Stimulated activated CD8-positive, alpha-beta memory T cell treated with anti-CD3 and anti-CD28 coated beads, Interleukin-12 subunit alpha, Interleukin-12 subunit beta, amount 100 ng/mL, for 1 hour (primary cell): ENCODE measurements at places on chromosomes 6 and 20.

- DNase-seq: no peak
These were observed 1378.6 kb upstream of the DEFB115 start for GRCh38 chr20:29878777-29879442.

DNA sequence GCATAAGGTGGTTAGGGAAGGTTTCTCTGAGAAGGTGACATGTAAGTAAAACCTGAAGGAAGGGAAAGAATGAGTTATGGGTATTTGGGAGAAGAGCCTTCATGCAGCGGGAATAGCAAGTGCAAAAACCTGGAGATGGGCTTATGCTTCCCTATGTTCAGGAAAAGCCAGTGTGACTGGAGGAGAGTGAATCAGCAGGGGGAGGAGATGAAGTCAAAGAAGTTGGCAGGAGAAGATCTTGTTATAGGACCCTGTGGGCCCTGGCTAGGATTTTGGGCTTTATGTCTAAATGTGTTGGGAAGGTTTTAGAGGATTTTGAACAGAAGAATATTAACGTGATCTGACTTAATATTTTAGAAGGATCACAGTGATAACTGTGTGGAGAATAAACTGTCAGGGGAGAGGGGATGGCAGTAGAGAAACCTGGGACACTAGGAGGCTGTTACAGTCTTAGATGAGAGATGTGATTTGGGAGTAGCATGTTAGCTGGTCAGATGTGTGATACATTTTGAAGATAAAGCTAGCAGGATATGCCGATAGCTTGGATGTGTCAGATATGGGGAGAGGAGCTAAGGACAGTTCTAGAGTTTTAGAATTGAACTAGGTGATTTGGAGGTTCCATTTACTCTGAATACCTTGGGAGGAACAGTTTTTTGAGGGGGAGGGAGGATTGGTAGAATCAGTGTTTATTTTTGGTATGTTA lies 41.0 kb downstream of the PHF3 start:
- no peak for DNase-seq

DNA sequence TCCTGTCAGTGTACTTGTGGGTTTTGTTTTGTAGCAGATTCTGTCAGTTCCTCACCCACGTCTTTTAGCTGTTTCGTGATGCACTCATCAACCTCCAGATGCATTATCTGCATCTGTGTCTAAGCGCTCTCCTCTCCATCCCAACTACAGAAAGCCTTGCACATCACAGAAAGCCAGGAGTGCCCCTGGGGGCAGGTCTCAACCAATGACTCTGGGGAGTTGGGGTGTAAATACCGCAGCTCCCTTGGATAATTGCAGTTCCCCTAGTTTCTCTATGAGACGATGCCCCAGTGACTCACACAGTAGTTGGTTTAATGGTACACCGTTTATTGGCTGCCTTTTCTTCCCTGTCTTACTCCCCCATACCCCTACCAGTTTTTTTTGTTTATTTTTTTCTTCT lies 158.1 kb downstream of the SOX4 start:
- DNase-seq: no peak

DNA sequence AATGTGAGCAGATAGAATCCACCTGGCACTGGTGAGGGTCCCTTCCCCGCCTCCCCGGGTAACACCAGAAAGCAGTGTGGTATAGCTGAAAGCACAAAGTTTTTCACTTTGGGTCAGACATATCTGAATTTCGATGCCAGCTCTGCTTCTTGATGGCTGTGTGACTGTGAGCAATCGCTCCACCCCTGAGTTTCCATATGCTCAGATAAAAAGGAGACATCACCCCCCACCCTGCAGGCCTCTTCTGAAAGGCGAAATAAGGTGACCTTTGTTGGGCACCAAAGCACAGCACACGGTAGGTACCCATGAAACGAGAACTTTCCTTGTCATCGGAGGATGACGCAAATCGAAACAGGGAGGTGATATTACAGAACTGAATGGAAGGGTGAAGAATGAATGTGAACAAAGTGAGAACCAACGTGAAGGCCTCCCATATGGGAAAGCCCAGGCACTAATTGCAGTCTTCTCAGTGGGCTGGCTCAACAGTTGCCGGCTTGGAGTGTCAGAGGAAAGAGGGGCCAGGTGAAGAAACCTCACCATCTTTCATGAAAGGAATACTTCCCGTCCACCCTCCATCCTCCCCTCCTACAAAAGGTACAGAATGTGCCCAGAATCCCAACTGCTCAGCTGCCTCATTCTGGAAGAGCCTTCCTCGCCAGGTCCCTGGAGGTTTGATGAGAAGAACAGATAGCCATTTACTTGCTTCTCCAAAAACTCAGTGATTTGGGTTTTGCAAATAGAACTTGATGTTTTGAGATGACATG lies 61.8 kb downstream of the NFATC2 start:
- no peak for DNase-seq

DNA sequence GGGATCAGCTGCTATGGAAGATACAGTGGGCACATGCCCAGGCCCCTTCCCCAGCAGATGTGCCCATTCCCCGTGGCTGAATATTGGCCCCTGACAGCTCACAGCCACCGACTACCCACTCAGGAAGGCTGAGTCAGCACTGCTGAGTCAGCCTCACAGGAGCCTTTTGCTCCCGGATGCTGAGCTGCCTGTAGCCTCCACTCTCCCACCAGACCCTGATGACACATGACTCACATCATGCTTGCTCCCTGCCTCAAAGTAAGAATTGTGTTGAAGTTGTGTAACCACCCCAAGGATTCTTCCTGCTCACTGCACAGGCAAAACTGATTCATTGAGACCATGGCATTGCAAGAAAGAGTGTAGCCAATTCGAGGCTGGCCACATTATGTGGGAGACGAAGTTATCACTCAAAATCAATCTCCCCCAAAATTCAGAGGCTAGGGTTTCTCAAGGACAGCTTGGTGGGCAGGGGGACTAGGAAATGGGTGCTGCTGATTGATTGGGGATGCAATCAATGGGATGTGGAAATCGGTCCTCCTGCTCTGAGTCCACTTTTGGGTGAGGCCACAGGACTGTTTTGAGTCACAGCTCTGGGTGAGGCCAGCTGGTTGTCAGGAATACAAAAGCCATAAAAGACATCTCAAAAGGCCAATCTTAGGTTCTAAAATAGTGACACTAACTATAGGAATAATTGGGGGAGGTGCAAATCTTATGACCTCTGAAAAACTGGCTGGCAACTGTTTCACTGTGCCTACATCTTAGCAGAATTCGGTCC lies 556.6 kb upstream of the CDH4 start:
- DNase-seq: no peak

DNA sequence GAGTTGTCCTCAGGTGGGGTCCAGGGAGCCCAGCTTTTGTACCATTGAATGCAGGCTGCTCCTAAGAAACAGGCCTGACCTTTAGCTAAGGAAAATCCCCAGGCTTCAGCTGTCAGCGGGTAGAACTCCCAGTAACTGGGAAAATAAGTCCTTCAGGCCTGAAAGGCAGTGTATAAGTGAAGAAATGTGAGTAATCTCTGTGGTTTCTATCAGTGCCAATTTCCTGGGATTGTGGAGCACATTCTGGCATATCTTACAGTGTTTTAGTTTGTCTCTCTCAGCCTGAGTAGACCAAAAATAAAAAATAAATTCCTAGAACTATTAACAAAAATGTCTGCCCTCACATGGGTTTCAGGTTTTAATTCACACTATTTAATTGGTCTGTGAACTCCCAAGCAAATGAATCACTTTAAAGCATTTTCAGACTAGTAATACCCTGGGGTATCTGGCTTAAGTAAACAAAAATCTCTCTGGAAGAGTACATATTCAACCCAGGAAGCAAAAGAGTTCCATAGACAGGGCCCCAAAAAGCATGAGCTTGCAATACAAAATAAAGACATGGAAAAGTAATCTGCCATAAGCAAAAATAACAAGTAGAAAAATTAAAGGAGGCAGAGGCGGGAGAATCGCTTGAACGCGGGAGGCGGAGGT lies 566.2 kb upstream of the NOX3 start:
- DNase-seq: no peak

GRCh38 chr6:150030611-150031010 lies 5.3 kb upstream of the RAET1L start:
- DNase-seq: no peak

DNA sequence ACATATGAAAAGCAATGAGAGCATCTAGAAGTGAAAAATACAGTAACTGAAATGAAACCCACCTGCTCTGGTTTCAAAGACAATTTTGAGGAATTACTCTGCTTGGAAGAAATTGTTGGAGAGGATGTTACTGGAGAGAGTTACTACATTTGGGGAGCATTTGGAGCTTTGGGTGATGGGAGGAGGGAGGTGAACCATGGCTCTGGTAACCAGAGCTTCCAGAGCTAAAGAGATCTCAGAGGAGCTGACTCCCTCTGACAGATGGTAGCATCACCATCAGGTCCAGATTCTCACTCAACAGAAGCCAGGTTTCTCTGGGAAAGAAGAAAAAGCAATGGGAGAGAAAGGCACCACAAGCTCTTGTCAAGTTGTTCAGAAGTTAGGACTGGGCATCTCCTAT lies 42.2 kb upstream of the SMAP1 start:
- DNase-seq: no peak

DNA sequence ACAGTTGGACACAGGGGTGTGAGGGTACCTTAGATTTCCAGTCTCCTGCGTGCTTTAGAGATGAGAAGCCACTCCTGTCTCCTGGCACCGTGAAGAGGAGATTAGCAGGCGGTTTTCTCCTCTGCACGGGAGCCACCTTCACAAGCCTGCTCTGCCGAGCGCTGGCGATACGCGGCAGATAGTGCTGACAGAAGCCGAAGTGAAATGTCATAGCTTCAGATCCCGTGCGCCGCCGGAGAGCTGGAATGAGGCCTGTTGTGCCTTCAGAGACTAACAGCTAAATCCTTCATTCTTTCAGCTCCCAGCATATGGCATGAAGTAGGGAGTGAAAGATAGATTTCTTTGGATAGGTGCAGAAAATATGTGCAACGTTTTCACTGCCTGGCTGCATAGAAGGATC lies 371.0 kb downstream of the TAF4 start:
- DNase-seq: no peak

DNA sequence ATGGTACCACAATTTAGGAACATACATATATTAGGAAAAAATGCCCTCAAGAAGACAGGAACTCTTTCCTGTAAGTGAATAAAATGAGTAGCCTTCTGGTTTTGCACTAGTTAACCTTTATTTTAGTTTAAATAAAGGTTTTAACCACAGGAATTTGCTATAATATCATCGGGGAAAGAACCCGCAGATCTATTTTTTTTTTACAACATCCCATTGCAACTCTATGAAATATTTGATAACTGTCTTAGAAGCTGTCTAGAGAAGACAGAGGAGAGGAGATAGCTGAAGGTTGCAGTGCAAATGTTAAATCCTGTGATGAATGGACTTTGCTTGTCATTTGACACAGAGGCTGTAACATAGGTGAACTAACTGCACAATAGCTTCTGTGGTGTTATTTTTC lies 69.5 kb downstream of the TINAG start:
- no peak for DNase-seq

DNA sequence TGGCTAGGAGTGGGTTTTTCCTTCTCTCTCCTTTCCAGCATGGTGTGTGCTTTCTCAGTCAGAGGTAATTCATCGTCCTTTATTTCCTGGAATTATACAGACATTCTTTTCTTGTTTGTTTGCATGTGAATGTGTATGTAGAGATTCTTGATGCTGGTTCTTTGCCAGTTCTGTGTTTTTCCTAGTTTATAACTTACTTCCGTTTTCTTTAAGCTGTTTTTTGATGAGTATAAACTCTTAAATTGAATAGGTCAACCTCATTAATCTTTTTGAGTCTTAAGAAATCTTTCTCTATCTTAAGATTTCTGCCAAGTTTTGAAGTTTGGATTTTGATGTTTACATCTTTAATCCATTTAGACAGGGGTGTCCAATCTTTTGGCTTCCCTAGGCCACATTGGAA lies 38.7 kb downstream of the IGF2R start:
- no peak for DNase-seq

DNA sequence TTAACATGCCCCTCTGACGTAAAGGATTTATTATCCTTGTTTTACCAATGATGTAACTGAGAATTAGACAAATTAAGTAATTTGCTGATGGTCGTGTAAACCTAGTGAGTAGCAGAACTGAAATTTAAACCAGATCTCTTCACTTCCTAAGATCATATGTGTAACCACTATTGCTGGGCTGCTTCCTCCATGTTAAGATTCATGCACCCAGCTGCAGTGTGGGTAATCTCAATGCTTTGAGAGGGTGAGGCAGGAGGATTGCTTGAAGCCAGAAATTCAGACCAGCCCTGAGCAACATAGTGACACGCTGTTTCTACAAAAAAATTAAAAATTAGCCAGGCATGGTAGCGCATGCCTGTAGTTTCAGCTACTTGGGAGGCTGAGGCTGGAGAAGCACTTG lies 97.9 kb downstream of the L3MBTL3 start:
- no peak for DNase-seq

GRCh38 chr6:79260772-79261171 lies 26.3 kb upstream of the HMGN3 start:
- no peak for DNase-seq

GRCh38 chr6:157089258-157089657 lies 234.1 kb downstream of the TMEM242 start:
- DNase-seq: no peak

DNA sequence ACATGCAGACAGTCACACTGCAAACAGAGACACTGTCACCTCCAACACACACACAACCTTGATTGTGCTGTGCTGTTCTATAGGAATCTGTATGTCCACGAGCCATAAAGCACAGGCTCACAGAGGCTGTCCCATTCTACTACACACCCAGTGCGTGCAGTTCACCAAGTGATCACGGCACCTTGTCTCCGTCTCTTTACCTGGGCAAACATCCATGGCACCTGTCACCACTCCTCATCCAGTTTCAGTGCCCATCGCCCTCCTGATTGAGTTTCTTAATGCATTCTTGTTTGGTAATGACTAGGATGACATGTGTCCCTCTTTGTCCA lies 65.8 kb upstream of the STMND1 start:
- DNase-seq: no peak

GRCh38 chr20:53020834-53021233 lies 48.7 kb downstream of the TSHZ2 start:
- no peak for DNase-seq

DNA sequence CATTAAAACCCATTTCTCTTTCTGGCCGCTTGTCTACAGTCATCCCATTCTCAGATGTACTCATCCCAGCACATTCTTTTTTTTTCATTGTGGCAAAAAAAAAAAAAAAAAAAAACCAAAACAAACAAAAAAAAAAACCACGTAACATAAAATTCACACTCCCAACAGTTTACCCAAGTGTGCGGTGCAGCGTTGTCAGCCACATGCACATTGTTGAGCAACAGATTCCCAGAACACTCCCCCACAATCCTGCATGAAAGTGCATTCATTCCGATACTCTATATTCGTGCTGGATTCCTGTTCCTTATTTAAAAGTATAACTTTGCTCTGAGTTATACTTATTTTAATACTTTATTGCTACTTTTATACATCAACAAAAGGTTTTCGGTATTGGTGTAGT lies 96.0 kb downstream of the SASH1 start:
- no peak for DNase-seq
